ENCODE measurements at places on chromosomes 7 and 10.
A peak's percentile ranks its signal among the peaks of the same experiment; 100 is the strongest.

DNA sequence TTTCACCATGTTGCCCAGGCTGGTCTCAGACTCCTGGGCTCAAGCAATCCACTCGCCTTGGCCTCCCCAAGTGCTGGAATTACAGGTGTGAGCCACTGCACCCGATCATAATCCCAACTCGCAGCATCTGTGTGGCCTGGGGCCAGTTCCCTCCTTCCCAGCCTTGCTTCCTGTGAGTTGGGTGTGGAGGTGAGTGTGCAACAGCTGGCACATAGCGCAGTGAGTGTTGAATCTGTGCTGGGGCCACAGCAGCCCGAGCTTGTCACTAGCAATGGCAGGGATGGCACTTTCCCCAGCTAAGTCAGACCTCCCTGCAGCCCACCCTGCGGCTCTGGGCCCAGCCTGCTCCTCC is 12.2 kb downstream of the TMEM184A start:
- no peak for DNase-seq

GRCh38 chr10:102153093-102153620 is 968 bp downstream of the NOLC1 start:
- peak; percentile 12 for DNase-seq

DNA sequence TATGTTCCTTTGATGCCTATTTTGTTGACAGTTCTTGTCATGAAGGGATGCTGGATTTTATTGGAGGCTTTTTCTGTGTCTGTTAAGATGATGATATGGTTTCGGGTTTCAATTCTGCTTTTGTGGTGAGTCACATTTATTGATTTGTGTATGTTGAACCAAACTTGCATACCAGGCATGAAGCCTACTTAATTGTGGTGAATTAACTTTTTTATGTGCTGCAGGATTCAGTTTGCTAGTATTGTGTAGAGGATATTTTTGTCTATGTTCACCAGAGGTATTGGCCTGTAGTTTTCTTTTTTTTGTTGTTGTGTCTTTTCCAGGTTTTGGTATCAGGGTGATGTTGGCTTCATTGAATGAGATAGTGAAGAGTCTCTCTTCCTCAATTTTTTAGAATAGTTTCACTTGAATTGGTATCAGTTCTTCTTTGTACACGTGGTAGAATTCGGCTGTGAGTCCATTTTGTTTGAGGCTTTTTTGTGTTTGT is 345.9 kb downstream of the KIF20B start:
- no peak for DNase-seq

DNA sequence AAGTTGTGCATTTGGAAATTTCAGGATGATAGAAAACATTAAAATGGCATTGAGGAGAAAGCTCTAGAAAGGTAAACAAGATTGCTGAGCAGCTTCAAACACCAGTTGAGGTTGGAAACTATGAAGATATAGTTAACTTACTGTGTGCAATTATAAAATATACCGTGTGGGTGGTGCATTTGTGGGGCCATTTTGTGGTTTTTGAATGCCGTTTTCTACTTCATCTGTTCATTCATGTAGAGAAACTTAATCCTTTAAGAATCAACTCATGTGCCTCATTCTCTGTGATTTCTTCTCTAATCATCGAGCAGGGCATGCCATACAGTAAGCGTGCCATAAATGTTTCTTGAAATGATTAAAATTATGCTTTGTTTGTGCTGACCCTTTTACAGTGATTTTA is 232.8 kb upstream of the TEX47 start:
- DNase-seq, result no peak

DNA sequence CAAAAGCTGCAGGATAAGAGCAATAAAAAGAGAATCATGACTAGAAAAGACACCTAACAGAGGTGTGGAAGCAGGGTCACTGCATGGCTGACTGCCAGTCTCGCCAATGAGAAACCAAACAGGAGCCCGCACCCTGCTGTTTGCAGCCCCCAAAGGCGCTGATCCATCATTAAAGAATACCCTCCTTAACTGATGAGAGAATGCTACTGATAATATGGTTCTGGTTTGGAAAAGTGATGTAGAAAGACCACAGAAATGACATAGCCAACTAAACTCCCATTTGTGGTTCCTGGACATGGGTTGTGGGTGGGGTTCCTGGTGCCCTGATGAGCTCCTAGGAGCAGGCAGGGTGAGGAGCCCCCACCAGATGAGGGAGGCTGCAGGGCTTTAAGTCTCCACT is 207.4 kb downstream of the TNS3 start:
- no peak for DNase-seq

DNA sequence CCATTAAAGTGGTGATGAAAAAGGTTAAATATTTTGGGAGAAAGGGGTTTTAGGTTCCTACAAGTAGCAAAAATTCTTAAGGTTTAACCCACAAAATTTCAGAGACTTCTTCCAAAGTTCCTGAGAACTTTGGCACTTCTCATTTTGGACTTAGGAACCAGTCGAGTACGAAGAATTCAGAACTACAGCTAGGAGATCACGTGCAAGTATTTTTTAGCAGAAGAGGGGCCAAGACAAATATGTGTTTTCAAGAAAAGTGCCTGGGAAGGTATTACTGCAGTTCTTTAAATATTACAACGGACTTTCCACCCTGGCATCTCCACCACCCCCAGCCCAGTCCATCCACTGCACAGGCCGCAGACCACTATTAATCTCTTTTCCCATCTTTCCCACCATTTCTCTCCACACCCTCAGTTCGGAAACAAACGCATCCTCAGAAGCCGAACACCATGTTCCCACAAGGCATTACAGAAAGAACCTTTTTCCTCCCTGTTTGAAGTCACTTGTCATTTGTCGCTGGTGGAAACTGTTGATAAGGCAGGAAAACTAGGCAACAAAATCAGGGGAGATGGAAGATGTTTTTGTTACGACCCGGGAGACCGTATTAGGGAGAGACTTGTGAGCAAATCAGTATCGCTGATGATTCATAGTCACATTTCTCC is 7.1 kb downstream of the INHBA start:
- DNase-seq, result peak; percentile 36

GRCh38 chr10:101577121-101577871 is 10.8 kb downstream of the POLL start:
- DNase-seq, result no peak

- DNase-seq, result peak; percentile 27
Measured at GRCh38 chr7:66099551-66100407, 14.9 kb upstream of the CRCP start.

DNA sequence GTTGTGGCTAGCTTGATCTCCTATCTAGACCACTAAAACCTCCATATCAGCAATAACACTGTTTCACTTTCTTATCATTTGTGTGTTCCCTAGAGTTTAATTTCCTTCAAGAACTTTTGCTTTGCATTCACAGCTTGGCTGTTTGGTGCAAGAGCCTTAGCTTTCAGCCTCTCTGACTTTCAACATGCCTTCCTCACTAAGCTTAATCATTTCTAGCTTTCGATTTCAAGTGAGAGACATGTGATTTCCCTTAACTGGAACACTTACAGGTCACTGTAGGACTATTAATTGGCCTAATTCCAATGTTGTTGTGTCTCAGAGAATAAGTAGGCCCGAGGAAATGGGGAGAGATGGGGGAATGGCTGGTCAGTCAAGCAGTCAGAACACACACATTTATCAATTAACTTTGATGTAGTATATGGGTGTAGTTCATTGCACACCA is 10.6 kb upstream of the BPGM start:
- peak; percentile 89 for DNase-seq

- no peak for DNase-seq
Measured at GRCh38 chr7:26691406-26691805, 173.0 kb downstream of the SKAP2 start.

DNA sequence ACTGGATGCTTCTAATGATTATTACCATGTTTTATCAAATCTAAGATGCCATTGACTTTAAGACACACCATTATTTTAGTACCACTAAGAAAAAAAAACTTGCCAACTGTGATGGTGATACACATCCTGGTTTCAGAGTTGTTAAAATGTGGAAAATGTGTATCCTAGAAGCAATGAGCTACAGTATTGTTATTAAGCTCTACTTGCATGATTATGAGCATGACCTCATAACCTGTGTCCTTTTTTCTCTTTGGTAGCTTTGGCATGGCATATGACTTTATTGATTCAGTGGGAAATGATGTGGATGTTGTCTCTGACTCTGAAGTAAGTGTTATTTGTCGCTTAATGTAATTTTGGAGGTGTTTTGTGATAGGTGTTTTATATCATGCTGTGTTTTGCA is 3.3 kb downstream of the EDRF1 start:
- no peak for DNase-seq

- DNase-seq, result no peak
Measured at GRCh38 chr7:143285470-143285778, 666 bp downstream of the TMEM139 start.

GRCh38 chr10:38112159-38112558 is 18.0 kb downstream of the ZNF37A start:
- DNase-seq, result no peak

DNA sequence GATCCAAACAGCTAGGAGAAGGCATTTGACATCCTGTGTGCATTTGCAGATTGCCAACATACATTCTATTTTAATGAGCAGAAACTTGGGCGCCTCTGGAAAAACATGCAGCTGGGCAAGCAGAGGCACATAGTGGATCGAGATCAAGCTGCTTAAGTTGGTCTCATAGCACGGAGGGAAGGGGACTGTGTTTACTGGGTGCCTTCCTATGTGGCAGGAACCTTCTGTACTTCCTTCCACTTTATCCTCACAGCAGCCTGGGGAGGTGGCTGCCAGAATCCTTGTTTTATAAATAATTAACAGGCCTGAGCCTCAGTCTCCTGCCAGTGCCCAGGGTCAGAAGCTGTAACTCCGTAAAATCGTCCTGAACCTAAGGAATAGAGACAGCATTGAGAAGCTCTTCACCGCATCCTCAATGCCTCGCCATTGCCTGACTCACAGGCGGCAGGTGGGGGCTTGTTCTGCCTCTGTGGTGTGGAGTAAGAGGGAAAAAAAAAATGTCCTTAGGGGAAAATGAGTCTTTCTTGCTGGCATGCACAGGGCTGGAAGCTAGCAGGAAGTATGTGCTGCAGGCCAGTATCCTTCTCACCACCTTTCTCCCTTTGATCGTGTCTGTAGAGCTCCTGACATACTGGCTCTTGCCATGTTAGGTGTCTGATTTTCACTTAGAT is 6.2 kb downstream of the VWA2 start:
- no peak for DNase-seq

DNA sequence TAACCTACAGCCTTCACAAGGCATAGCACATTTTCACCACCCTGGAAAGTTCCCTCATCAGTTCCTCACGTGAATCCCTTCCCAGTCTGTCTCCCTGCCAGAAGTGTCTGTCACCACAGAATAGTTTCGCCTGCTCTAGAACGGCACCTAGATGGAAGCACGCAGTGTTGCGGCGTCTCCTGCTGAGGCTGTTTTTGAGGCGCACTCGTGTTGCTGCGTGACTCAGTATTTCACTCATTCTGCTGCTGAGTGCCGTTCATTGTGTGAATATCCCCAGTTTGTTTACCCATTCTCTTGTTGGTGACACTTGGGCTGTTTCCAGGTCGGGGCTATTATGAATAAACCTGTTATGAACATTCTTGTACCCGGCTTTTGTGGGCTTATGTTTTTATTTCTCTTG is 12.8 kb downstream of the NOS3 start:
- DNase-seq, result no peak

- no peak for DNase-seq
Measured at GRCh38 chr10:122375679-122376160, 1.2 kb downstream of the PLEKHA1 start.

DNA sequence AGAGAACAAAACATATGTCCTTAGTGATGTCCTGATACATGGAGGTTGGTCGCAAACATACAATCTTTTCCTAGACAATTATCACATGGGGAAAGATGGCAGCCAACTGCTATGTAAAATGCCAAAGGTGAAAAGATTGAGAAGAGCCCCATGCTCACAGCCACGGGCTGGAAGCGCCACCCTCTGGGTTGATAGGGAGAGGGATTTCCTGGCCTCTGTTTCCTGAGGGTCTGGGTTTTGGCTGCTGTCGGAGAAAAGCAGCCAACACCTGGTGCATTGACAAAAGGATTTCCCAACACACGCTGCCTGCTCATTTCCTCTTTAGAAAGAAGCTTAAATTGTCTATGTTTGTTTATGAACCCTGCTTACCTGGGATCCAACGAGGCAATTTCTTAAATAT is 43.8 kb downstream of the ITIH5 start:
- no peak for DNase-seq

DNA sequence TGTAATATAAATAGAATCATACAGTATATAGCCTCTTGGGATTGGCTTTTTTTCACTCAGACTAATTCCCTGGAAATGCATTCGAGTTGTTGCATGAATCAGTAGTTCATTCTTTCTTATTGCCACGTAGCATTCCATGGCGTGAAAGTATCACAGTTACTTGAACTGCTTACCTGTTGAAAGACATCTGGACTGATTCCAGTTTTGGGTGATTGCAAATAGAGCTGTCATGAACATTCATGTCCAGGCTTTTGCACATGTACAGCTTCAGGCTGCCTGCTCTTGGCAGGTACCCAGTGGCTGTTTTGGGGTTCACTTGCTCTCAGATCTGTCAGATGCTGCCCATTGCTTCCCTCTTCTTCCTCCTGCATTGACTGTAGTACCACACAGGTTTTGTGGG is 54.9 kb downstream of the LRGUK start:
- DNase-seq, result no peak

- peak; percentile 94 for DNase-seq
Measured at GRCh38 chr7:106421181-106421762, 136.5 kb upstream of the NAMPT start.

DNA sequence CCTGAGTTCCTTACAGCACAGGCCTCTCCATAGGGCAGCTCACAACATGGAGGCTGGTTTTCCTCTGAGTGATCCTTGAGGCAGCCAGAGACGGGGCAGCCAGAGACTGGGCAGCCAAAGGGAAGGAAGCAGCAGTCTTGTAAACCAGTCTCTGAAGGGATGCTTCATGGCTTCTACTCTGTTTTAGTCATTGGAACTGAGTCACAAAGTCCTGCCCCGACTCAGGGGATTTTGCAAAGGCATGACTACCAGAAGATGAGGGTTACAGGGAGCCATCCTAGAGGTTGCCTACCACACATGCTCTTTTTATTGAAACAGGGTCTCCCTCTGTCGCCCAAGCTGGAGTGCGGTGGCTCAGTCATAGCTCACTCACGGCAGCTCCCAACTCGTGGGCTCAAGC is 44.4 kb upstream of the COMMD3 start:
- DNase-seq, result no peak

DNA sequence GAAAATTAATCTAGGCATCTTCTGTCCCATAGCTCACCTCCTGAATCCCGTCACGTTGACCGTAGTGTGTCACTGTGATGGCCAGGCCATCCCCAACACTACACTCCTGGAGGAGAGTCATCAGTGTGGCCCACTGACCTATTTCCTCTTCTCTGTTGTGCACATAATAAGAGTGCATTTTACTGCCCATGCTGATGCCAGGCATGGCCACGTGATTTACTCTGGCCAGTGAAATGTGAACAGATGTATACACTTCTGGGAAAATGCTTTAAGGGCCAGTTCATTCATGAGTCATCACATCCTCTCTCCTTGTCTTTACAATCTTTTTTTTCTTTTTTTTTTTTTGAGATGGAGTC is 101.9 kb upstream of the PIP4K2A start:
- DNase-seq, result peak; percentile 72

GRCh38 chr7:126750207-126750911 is 502.4 kb downstream of the GRM8 start:
- no peak for DNase-seq
